Stimulated activated CD8-positive, alpha-beta memory T cell treated with anti-CD3 and anti-CD28 coated beads, Interleukin-4, amount 100 ng/mL, for 1 hour (primary cell): ENCODE measurements at places on chromosomes 16 and 17.

- no peak for DNase-seq
Measured at GRCh38 chr17:77233635-77234334, 93.0 kb downstream of the SEC14L1 start.

- DNase-seq, result no peak
Measured at GRCh38 chr17:51427856-51428255, 167.5 kb downstream of the UTP18 start.

DNA sequence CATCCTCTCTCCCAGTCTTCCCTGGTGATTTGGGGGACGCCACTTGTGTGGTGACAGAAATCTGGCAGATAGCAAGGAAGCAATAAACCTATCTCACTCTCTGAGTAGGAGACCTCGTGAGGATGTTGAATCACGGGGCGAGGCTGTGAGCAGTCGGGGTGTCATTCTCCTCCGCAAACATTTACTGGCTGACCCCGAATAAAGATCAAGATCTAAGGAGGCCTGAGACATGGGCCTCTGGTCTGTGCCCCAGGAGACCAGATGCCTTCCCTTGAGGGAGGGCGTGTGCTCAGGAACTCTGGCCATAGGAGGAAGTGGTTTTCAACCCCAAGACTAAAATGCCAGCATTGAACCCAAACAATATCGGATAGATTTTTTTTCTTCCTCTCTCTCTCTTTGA is 53.1 kb downstream of the FOXL1 start:
- DNase-seq, result no peak

DNA sequence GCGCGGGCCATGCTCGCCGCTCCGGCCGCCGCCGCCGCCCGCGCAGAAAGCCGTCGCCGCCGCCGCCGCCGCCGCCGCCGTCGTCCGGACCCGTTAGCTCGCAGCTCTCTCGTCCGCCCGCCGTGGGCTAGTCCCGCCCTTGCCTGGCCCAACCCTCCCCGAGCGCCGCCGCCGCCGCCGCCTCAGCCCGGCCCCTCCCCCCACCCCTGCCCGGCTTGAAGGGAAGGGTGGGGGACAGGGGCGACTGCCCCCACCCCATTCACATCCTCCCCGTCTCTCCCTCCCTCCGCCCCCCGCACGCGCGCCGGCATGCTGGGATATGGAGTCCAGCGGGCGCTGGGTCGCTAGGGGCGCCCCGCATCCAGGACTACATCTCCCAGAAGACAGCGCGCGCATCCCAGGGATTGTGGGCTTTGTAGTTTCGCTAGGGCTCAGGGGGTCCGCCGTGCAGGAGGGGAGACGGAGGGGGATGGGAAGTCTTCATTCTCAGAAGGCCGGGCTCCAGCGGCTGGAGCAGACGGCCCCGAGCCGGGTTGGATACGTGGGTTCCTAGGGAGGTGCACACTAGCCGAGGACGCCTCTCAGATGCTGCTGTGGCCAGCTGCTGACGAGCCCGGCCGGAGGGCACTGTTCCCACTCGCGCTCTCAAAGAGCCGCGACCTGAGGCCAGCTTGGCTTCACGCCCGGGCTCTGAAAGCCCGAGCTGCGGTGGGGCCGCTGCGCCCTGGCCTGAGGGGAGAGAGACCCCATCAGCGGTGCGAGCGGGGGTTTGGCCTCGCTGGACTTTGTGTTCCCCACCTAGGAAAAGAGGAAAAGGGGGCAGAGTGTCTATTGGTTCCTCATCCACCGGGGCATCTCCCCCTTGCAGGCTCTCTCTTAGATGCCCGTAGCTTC is at the start of gene ST3GAL2:
Gene ST3GAL2 (minus strand): TSS at position 132 of the 894 bp plus-strand sequence. CDS start 40,570 bp downstream, outside the sequence.
- peak; percentile 79 for DNase-seq

DNA sequence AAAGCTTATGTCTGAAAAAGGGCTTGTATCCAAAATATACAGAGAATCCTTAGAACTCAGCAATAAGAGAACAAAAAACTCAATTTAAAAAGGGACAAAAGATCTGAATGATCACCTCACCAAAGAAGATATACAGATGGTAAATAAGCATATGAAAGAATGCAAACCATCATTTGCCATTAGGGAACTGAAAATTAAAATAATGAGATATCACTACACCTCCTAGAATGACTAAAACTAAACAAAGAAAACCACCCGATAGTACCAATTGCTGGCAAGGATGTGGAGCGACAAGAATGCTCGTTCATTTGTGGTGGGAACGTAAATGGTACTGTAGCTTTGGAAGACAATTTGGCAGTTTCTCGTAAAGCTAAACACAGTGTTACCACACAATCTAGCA is 66.9 kb upstream of the MPHOSPH6 start:
- no peak for DNase-seq

DNA sequence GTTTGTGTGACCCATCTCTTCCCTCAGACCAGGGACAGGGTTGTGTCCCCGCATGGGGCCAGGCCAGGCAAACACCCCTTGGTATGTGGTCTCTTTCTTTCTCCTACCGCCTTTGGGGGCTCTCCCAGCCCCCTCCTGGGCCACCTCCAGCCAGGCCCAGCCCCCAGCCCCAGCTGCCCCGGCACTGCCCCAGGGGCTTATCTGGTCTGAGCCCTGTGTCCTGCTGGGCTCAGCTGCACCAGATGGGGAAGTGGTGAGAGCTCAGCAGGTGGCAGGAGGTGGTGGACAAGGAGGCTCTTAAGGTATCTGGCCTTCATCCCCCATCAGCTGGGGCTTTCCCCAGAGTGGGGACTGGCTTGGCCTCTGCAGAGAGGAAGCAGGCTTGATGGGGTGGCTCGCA is 8.7 kb downstream of the ADAM11 start:
- no peak for DNase-seq

GRCh38 chr16:89973654-89974335 is 25.2 kb downstream of the DEF8 start:
- DNase-seq, result no peak

DNA sequence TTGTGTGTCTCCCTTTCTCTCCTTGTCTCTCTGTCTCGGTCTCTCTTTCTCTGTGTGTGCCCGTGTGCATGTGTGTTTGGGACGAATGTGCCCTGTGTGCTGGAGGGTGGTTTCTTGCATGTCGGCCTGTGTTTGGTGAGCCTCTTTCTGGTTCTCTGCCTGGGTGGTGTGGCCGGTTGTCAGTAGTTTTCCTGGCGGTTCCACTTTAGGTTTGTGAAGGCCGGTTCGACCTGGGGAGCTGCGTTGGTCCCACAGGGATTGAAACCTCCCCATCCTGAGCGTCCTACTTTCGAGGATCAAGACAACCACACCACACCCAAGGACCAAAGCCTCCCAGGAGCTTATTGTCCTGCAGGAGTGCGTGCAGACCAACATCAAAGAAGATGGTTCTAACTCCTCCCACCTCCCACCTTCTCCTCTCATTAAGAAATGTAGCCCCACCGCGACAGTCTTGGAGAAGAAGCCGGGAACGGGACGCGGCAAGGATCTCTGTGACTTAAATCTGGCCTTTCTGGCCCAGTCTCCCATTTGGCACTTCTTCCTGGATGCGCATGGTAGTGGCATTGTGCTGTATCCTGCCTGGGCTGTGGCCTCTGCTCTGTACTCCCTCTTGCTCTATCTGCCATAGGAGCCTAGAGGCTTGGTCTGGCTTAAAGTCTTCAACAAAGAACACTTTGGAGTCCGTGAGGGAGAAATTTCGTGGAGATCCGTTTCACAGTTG is 1685.0 kb downstream of the TP53TG3F start:
- DNase-seq, result no peak
